Fibroblast of upper back skin (primary cell): ENCODE measurements at places on chromosomes 3 and 15.
A peak's percentile ranks its signal among the peaks of the same experiment; 100 is the strongest.

GRCh38 chr15:88904257-88904623, 8.9 kb upstream of the HAPLN3 start:
- DNase-seq, result no peak

DNA sequence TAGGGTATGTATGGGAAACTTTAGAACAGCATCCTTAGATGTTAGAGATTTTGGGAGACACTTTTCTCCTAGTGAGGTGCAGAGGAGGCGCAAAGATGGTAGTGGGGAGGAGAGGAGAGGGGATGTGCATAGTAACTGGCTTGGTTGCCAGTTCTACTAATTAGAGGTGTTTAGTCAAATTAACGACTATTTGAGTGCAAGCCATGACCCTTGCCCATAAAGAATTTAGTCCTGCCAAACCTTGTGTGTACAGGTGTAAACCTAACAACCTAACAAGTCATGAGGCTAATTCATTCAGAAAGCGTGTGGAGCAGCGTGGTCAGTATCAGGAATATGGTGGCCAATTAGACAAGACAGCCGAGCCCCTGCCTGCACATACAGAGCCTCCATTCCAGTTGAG, 62.2 kb upstream of the SEC22A start:
- DNase-seq, result no peak

- DNase-seq, result no peak
These were observed 490.8 kb downstream of the MCTP2 start for GRCh38 chr15:94722024-94722636.

DNA sequence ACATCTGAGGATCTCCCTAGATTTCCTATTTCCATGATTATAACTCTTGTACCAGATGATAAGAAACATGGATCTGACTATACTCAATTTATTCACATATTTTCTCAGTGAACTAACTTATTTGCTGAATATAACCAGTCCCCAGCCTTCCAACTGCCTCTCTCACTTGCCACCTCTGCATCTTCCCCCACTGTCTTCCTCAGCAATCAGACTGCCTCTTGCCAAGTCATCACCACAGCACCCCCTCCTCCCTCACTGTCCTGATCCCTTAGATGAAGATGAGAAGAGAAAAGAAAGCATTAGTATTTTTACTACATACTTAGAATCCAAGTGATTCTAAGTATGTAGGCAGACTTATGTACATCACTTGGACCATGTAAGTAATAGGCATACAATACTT, 71.9 kb downstream of the GTPBP8 start:
- no peak for DNase-seq

- no peak for DNase-seq
These were observed 193.0 kb upstream of the THRB start for GRCh38 chr3:24687671-24688070.

DNA sequence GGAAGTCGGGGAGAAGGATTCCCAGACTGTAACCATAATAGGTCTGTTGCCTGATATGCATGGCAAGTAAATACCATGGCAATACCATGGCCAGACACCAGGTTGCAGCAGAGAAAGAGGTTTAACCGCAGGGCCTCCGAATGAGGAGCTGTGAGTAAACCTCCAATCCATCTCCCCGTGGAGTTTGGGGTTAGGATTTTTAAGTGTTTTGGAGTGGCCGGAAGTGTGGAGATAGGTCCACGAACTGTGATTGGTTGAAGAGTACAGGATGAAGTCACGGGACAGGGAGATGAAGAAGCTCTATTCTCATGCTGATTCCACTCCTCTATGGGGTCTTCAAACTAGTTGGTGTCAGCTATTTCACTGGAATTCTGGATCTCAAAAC, 127.9 kb downstream of the ST8SIA2 start:
- peak; percentile 86 for DNase-seq

DNA sequence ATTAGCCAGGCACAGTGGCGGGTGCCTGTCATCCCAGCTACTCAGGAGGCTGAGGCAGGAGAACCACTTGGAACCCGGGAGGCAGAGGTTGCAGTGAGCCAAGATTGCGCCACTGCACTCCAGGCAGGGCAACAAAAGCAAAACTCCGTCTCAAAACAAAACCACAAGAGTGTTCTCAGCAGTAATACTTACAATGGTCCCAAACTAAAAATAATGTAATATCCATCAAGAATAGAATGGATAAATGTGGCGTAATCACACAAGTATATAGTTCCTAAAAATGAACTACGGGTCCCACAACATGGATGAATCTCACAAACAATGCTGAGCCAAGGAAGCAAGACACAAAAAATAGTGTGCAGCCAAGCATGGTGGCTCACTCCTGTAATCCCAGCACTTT, 39.2 kb downstream of the STAG1 start:
- no peak for DNase-seq

- DNase-seq, result no peak
These were observed 12.0 kb downstream of the LYSMD4 start for GRCh38 chr15:99721104-99721778.

- DNase-seq, result no peak
These were observed 216.9 kb downstream of the LRTM1 start for GRCh38 chr3:54710954-54711353.

GRCh38 chr3:182979103-182979673, 1.1 kb downstream of the DCUN1D1 start:
- DNase-seq, result no peak

DNA sequence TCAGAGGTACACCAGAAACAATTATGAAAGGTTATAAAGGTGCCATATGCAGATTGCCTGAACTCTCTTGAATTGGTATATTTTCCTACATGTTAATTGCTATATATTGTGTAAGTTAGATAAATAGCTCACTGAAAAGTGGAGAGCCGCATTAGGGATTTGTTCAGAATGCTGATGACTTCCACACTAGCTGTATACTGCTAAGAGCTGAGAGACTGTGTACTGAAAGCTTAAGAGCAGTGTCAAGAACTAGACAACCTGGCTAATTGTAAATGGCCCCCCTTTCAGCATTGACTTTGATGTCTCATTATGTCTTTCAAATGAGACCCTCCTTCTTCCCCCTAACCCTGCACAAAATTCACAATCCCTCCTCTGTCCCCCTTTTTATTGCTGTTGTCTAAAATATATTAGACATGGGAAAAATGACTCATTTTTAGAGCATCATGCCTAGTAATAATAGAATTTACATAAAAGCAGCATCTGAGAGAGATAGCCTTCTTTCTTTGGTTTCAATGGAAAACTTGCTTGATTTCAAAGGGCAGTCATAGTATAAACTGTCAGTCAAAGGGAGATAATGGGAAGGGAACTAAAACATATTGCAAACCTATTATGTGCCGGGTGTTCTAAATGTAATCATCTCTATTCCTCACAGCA, 34.7 kb upstream of the GREM1 start:
- no peak for DNase-seq

DNA sequence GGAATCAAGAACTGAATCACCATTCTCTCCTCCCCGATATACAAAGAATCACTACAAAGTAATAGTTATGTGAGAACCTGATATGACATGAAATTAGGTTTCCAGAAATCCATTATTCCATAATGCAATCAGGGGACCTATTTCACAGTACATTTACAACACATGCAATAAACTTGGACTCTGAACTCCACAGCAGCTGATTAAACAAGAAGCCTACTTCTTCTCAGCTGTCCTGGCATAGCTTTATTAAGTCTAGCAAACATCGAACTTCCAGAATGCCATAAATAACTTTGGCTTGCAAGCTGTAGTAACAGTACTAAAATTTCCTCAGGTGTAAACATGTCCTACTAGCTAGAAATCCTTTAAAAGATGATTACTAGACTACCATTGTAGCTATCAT, 17.8 kb downstream of the PDCD10 start:
- no peak for DNase-seq

DNA sequence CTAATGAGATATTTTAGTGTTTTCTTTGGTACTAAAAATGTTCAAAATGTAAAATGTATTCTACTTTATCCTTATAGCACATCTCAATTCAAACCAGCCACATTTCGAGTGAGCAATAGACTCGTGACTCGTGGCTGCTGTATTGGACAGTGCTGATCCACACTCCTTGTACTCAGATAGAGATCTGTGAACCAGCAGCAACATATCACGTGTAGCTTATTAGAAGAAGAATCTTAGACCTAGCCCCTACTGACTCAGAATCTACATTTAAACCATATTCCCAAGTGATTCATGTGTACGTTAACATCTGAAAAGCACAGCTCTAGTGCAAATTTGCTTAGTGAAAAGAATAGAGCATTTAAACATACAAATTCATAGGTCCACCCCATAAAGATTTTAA, 130.9 kb downstream of the IL1RAP start:
- peak; percentile 72 for DNase-seq

DNA sequence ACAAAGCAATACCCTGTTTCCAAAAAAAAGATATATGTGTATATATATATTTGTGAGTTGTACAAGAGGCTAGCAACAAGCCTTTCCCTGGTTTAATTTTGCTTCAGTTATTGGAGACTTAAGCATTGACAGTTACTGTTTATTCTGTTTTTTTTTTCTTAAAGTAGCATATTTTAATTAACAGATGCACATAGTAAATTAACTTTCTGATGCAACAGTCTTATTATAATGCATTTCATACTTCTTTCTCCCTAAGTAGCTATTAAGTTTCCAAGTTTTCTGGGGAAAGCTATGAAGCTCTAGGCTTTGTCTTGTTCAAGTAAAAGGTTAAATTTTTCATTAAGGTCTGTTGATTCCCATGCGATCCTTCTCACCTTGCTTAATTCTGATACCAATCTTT, 17.9 kb downstream of the PRKCI start:
- no peak for DNase-seq

DNA sequence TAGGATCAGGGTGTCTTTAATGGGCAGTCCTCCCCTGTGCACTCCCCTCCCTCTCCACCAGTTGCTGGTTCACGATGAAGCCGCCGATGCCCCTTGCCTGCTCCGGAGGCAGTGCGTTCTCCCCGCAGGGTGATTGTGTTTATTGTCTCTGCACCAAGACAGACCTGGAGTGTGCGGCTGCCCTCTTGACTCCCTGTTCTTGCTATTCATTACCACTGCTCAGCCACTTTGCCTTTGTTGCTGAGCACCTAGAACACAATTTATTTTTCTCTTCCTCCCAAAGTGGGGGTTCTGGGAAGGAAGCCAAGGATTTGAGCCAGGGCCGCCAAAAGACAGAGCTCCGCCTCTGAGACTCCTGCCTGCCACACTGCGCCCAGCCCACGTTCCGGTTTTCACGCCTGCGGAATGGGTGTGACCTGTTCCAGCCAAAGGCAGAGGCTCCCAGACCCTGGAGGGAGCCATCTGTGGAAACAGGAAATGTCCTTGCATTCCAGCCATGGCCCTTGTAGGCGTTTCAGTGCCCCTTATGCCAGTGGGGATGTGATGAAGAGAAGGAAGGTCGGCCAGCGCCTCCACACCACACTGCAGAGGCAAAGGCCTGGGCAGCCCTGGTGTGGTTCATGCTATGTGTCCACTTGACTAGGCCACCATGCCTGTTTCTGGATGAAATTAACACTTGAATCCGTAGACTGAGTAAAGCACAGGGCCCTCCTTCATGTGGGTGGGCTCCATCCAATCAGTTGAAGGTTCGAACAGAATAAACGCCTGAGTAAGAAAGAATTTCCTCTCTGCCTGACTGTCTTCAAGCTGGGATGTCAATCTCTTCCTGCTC, 85.8 kb downstream of the HMG20A start:
- no peak for DNase-seq

GRCh38 chr3:11514191-11514821, 129.4 kb downstream of the VGLL4 start:
- peak; percentile 89 for DNase-seq

GRCh38 chr3:194083637-194084224, 52.2 kb upstream of the HES1 start:
- peak; percentile 66 for DNase-seq

GRCh38 chr15:81529481-81529880, 155.5 kb upstream of the TMC3 start:
- peak; percentile 68 for DNase-seq

- DNase-seq, result peak; percentile 91
These were observed 40.6 kb downstream of the AMOTL2 start for GRCh38 chr3:134333522-134334181.

DNA sequence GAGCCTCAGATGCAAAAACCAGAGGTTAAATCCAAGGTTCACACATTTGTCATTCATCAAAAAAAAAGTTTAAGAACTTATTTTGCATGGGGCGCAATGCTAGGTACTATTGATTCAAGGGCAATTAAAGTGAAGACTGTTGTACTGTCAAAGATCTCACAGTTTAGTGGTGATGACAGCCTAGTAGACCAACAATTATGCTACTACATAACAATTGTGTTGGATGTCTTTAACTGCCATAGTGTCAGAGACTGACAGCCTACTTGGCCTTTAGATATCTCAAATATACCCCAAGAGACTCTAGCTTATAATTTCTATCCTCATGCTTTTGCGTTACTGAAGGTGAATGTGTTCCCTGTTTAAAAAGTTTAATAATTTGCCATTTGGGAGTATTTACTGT, 72.1 kb upstream of the PHLDB2 start:
- no peak for DNase-seq

- peak; percentile 58 for DNase-seq
These were observed at the start of gene UBE2E2 for GRCh38 chr3:23202921-23203707. UBE2E2 (plus strand) TSS chr3:23203327.

GRCh38 chr15:83775738-83776137, 121.8 kb downstream of the ADAMTSL3 start:
- no peak for DNase-seq

GRCh38 chr15:53978253-53978906, at the start of gene UNC13C:
UNC13C (plus strand) TSS chr15:53978441; CDS start chr15:54012904, 34,463 bp downstream.
- DNase-seq, result no peak
